ENCODE measurements at places on chromosomes 7 and 10.

GRCh38 chr7:46534664-46535588 lies 613.9 kb upstream of the IGFBP3 start:
- no peak for DNase-seq

GRCh38 chr10:121781101-121781500 lies 146.7 kb downstream of the ATE1 start:
- DNase-seq = no peak

GRCh38 chr10:16944402-16944801 lies 127.2 kb upstream of the RSU1 start:
- no peak for DNase-seq

- DNase-seq = no peak
Measured at GRCh38 chr7:101378751-101379174, 16.1 kb downstream of the COL26A1 start.

- no peak for DNase-seq
Measured at GRCh38 chr7:82805527-82805960, 357.1 kb downstream of the PCLO start.

- no peak for DNase-seq
Measured at GRCh38 chr10:125848371-125848770, 25.0 kb downstream of the BCCIP start.

GRCh38 chr7:106839511-106839910 lies 25.6 kb upstream of the PIK3CG start:
- DNase-seq = no peak

GRCh38 chr10:90965720-90966119 lies 44.8 kb upstream of the ANKRD1 start:
- DNase-seq = no peak

All from NCI-H1436 treated with DMSO at 0.1 percent for 48 hours (cell line).